ENCODE measurements at places on chromosomes 2 and 18.

DNA sequence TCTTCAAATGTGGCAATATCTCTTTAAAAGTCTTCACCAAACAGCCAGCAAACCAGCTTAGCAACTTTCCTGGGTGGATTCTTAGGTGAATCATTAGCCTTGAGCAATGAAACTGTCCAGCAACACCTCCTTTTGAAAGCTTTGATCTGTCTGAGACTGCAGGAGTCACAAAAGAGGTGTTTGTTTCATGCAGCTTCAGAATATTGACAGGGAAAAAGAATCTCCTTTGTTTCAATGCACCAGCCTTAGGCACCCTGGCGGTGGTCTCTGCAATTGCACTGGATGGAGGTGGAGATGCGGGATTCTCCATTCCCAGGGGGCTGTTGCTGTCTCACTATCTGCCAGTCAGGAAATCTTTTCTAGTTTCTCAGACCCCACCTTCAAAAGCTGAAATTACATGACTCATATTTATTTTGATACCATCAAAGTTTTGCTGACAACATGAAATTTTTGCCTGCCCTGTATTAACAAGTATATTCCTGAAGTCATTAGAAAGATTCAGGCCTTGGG lies 76.0 kb upstream of the DSG1 start:
- no peak for DNase-seq

DNA sequence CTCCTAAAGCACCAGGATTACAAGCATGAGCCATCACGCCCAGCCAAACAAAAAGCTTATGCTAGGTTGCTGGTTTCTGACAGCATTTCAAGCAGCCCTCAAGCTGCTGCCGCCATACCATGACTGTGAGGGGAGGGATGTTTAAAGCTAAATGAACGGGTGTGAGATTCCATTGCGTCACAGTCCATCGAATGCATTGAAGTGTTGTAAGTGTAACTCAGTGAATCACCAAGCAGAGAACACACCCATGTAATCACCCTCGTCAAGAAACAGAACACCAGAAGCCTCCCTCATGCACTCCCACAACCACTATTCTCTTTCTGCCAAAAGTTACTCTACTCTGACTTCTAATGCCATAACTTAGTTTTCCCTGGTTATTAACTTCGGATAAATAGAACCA lies 32.8 kb upstream of the MC5R start:
- DNase-seq: no peak

DNA sequence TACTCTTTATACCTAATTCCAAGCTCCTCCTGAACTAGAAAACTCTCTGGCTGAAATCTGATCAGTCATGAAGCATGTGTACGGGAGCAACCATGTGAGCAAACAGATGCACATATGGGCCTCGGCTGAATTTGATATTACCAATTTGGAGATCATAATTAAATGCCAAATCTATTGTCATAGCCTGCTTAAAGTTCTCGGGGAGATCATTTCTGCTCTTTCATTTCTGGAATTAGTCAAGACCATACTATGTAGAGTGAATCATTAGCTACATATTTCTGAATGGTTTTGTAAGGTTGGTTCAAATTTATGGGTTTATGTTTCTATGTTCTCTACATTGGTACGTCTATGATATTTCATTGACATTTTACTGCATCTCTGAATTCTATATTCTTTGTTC lies 205.5 kb downstream of the UBE2E3 start:
- DNase-seq: no peak

GRCh38 chr18:39347701-39348100 lies 1782.1 kb upstream of the CELF4 start:
- no peak for DNase-seq

DNA sequence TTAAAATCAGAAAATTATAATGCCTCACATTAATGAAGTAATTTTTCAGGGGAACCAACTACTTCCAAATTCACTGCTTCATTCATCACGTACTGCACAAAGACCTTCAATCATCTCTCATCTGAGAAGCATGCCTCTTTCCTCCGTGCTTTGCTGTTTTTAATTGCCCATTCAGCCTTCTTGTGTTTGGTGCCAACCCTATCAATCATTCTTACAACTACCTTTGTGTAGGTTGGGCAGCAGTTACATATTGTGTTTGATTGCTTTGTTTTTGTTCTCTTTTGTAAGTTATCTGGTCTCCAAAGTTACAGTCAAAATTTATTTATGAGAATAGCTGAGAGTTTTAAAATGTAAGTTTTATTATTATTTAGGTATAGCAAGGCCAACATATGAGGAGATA lies 549.0 kb upstream of the SLC8A1 start:
- DNase-seq: no peak

GRCh38 chr2:28613633-28614501 lies 118.0 kb downstream of the PLB1 start:
- DNase-seq: no peak

DNA sequence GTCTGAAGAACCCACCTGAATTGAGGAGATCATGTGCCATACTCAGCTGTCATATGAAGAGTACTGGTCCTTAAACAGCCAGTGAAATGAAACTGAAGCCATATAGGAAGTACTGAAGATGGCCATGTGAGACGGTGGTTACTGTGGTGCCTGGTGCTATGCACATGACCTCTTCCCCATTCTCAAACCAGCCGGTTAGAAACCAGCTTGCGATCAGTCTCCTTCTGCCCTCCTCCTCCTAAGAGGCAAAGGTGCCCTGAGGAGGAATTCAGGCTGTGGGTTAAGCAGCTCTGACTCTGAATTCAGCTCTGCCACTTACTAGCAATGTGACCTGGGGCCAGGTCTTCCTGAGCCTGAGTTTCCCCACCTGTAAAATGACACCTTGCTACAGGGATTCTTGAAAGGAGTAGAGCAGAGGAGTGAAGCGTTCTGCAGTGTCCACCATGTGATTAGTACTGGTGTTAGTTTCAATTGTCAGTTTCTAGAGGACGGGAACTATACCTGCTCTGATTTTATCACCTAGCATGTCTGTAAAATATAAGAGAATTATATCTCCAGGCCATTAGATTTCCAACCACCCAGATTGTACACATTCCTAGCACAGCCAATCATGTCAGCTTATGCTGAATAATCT lies 5.1 kb downstream of the FECH start:
- no peak for DNase-seq

DNA sequence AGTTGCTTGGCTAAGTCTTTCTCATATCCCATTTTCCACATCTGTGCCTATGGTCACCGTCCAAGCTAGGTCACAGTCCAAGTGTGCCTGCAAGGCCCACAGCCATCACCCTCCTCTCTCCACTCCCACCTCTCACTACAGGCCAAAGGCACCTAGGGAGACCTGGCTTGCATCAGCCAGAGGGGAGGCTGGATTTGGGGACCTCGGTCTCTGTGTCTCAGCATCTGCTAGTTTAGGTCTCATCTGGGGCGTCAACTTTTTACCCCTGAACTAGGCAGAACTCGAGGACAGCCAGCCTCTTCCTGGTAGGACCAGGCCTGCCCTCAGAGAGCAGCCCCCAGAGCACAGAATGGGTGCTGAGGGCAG lies 217.1 kb downstream of the DYSF start:
- no peak for DNase-seq

- no peak for DNase-seq
These were observed 327.6 kb downstream of the NCKAP5 start for GRCh38 chr2:133240491-133241223.

GRCh38 chr2:176419591-176420071 lies 150.4 kb downstream of the MTX2 start:
- no peak for DNase-seq

- no peak for DNase-seq
These were observed 118.7 kb downstream of the VAPA start for GRCh38 chr18:10032331-10033015.

DNA sequence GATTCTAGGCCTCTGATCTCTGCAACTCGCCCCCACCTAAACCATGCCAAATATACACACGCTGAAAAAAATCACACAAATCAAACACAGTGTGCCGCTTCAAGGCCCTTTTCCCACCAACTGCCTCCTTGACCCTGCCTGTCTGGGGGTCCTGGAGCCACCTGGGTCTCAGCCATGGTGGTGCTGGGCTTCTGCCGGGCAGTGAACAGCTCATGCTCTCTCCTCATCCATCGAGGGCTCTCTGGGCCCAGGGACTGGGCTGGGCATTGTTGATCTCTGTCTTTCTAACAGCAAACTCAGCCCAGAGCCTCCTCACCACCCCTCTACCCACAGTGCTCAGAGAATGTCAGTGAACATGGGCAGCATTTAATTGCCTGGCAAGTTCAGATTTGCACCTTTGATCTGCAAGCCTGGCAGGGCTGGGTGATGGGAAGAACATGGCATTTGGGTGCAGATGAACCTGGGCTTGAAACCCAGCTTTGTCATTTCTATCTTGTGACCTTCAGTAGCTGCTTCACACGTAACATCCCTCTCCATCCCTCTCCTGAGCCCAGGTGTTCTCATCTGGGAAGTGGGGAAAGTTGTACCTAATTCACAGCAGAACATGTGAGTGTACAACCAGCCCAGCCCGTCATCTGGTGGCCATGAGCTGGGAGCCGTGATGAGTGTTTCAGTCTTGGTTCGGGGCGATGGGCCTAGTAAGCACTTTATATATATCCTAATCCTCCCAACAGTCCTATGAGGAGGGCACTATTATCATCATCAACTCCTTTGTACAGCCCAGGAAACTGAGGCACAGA lies 46.1 kb downstream of the SDC1 start:
- no peak for DNase-seq

DNA sequence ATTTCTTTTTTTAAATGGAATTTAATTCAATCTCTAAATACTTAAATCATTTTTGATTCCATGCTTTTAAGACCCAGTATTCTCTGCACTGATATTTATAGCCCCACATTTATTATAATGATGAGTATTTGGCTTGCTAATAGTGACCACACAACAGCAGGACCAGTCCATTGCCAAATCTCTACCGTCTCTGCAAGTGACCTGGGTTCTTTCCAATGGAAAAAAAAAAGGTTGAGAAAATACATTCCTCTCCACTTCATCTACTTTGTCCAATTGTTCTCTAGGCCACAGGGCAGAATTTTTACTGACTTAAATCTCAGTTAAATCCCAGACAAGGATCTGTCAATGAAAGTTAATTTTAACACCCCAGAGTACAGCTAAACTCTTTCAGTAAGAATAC lies 20.5 kb downstream of the GRB14 start:
- DNase-seq: no peak

GRCh38 chr2:231530099-231531011 lies at the start of gene NMUR1:
Gene NMUR1 (minus strand): TSS chr2:231530445. CDS start chr2:231530361, 84 bp downstream.
- peak; percentile 46 for DNase-seq

- no peak for DNase-seq
These were observed 189.7 kb upstream of the CDH2 start for GRCh38 chr18:28366676-28367075.

DNA sequence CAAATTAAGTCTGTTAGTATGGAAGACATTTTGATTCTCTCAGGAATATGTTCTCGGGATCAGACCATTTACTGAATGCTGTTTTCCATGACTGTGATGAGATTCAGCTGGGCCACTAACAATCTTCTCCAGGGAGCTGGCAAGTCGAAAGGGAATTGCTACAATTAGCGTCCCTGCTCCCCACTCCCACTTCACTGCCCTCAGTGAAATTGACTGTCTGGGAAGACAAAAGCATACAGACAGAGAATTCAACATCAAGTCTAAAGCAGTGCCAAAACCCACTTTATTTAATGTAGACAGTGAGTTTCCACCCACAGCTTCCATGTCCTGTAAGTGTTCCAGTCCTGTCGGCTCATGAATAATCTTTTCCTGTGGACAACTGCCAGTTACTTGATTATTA lies 34.0 kb upstream of the COL3A1 start:
- DNase-seq: no peak

DNA sequence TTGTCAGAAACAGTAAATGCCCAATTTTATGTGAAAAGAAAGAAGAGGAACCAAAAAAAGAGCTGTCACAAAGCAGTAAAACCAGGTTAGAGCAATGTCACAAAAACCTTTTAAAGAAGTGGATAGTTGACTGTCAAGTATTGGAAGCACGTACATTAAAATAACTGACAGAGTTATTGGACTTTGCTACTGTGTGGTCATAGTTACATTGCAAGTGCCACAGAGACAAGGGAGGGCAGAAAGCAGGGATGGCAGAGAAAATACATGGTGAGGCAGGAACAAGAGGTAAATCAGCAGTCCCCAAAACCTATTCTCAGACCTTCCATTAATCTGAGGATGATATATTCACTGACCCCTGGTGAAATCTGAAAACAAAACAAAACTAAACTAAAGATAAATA lies 116.3 kb downstream of the LRP1B start:
- DNase-seq: no peak

- no peak for DNase-seq
These were observed 1.3 kb upstream of the PDK1 start for GRCh38 chr2:172554352-172555271.

DNA sequence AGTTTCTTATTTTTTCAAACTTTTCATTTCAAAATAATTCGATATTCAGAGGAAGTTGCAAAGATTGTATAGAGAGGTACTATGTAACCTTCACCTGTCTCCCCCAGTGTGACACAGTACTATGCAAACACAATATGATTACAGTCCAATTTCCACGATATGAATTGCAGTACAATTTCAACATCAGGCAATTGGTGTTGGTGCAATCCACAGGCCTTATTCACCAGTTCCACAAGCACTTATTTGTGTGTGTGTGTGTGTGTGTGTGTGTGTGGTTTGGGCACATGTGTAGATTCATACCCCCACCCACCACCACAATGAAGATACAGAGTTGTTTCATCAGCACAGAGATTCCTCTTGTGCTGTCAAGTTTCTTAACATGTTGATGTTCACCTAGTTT lies 69.7 kb upstream of the ARL4C start:
- DNase-seq: no peak

DNA sequence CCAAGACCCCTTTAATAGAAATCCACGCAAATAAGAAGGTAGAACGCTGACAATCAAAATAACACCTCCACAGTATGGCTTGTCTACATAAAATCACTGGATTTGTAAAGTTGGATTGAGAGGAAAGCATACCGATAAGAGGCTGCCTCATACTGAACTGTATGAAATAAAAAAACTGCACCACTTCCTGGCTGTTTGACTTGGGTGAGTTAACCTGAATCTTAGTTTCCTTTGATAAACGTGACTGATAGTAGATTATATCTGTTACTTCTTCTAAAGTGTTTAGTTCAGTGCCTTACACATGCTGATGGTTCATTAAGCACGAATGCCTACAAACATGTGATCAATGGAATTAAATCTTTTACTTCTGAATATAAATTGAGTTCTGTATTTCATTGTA lies 140.4 kb upstream of the RNF152 start:
- no peak for DNase-seq

GRCh38 chr2:15048000-15048399 lies 415.5 kb downstream of the LRATD1 start:
- no peak for DNase-seq

GRCh38 chr18:70553936-70554260 lies 265.1 kb downstream of the SOCS6 start:
- DNase-seq: no peak

- no peak for DNase-seq
These were observed 1.5 kb downstream of the AQP4 start for GRCh38 chr18:26863921-26864497.

DNA sequence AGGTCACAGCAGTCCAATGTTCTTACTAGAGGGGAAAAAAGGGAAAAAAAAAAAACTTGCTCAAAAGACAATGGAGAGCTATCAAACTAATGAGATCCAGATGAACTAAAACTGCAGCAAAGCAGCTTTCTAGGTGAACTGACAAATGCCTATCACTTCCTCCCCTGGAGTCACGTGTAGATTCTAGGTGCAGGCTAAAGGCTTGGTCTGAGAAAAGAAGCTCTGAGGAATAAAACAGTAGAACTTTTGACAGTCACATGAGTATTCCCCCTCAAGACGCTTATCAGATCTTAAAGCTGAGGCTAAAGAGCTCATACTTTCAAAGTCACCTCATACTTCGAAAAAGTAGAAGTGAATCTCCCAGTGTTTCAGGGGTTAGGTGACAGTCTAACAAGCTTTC lies 42.3 kb downstream of the SMAD2 start:
- no peak for DNase-seq

Measured in activated T-helper 1 cell treated with anti-CD3 and anti-CD28 coated beads, Interleukin-2, amount 50 U/mL, for 16 hours (primary cell).